Activated T-helper 17 cell treated with anti-CD3 and anti-CD28 coated beads, Interleukin-2, amount 50 U/mL, for 72 hours (primary cell): ENCODE measurements at places on chromosomes 12 and 14. TPM values are rescaled to one million over a fixed set of nuclear protein-coding genes. Genes with fewer than 3 reads are reported as not detected.

GRCh38 chr14:103881268-103882201, 34.2 kb upstream of the PPP1R13B start:
- ATAC-seq = no peak
- no peaks in the 10 kb centered on the region for H3K36me3 ChIP-seq

- H3K4me3 ChIP-seq = peak overlapping the region; percentile 74
- peaks cover 35% of the 10 kb centered on the region for H3K36me3 ChIP-seq
- H3K27ac ChIP-seq = peak overlapping the region; percentile 22
- H3K4me1 ChIP-seq = no peaks in the 10 kb centered on the region
- H3K27me3 ChIP-seq = no peaks in the 10 kb centered on the region
- ATAC-seq = peak; percentile 68
These were observed 178.5 kb upstream of the OR4E1 start for GRCh38 chr14:21852061-21852664.

DNA sequence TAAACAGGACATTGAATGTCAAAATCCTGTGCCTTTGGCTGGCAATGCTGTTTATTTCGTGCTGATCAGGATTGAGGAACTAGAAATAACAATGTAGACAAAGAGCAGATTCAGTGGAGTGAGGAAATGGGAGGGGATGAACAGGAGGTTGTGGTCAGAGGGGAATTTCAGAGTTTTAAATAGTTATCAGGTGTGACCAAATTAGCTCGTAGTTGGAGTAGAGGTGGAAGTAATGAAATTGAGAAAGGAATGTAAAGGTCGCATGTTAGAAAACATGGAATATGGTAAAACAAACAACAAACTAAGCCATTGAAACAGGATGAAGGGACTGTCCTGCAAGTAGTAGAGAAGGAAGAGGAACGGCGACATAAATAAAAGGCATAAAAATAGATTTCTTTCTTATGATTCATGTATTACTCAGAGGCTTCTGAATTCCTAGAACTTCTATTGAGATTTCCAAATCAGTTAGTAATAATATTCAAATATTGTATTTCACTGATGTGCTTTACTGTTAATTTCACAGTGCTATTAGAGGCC, 9.5 kb upstream of the SAV1 start:
- no peaks in the 10 kb centered on the region for H3K27me3 ChIP-seq
- peaks cover 15% of the 10 kb centered on the region for H3K4me1 ChIP-seq
- H3K27ac ChIP-seq = peak overlapping the region; percentile 26
- peak overlapping the region; percentile 51 for H3K4me3 ChIP-seq

- H3K27ac ChIP-seq = no peak overlapping the region
- H3K4me3 ChIP-seq = no peak overlapping the region
- no peak for ATAC-seq
- peaks cover 3% of the 10 kb centered on the region for H3K27me3 ChIP-seq
- no peaks in the 10 kb centered on the region for H3K4me1 ChIP-seq
These were observed 54.7 kb downstream of the FGD4 start for GRCh38 chr12:32454075-32454474.

- no peaks in the 10 kb centered on the region for H3K4me1 ChIP-seq
- H3K4me3 ChIP-seq = no peak overlapping the region
- ATAC-seq = no peak
- peaks cover 14% of the 10 kb centered on the region for H3K27me3 ChIP-seq
These were observed 141.7 kb downstream of the RIMBP2 start for GRCh38 chr12:130574402-130574801.

DNA sequence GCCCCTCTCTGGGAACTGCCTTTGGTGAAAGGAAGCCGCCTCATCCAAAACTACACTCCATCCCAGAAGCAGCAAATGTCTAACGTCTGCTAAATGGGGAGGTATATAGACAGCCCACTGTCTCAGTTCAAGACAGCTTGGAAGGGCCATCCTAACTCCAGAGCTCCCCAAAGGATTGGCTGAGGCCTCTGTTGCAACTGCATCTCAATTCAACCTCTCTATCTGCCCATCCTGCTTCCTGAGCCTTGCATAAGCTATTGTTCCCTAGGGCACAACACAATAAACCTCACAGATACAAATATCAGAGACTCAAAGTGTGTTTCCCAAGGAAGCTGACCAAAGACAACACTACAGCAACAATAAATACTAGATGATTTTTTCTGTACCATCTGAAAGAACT, 495.2 kb upstream of the SOX5 start:
- ATAC-seq = no peak
- no peaks in the 10 kb centered on the region for H3K4me1 ChIP-seq
- H3K27me3 ChIP-seq = peaks cover 3% of the 10 kb centered on the region
- no peak overlapping the region for H3K27ac ChIP-seq

DNA sequence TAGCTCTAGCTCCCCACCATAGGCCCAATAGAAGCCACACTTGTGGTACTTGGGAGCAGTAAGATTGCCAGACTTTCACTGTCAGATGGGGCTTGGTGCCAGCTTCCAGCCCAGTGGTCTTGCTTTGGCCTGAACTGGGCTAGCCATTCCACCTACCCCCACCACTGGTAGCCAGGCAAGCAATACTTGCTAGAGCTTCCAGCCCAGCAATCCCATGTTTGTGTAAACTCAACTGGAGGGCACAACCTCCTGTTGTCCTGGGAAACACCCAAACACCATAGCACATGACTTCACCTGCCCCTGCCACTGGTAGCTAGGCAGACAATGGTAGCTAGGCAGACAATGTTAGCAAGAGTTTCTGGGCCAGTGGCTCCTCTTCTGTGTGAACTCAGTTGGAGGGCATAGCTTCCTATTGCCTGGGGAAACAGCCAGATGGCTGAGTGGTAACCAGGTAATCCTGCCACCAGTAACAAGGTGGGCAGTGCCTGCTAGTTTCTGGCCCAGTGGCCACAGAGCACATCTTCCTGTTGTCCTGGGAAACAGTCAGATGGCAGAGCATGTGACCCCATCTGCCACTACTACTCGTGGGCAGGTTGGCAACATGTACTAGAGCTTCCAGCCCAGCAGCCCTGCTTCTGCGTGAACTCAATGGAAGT, 5.6 kb upstream of the OR6C76 start:
- ATAC-seq = no peak
- H3K4me1 ChIP-seq = no peaks in the 10 kb centered on the region
- H3K4me3 ChIP-seq = no peak overlapping the region
- H3K27ac ChIP-seq = no peak overlapping the region
- H3K36me3 ChIP-seq = no peaks in the 10 kb centered on the region

GRCh38 chr12:5916785-5917290, 28.2 kb downstream of the ANO2 start:
- no peak overlapping the region for H3K27ac ChIP-seq
- H3K36me3 ChIP-seq = no peaks in the 10 kb centered on the region
- peaks cover 18% of the 10 kb centered on the region for H3K27me3 ChIP-seq

DNA sequence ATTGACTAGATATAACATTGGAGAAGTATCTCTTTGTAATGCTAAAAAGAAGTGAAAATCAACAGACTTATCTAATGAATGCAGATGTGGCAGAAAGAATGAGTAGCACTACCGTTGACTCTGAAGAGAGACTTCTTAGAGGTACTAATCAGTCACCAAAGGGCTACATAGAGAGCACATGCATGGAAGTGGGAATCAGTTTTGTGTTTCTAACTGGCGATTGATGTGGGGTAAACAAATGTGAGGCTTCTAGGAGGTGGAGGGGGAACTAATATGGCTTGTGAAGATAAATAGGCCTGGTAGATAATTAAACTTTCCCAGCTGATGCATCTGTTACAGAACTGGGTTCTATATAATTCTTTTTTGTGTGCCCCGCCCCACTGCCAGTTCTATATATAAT, 10.5 kb downstream of the COCH start:
- no peaks in the 10 kb centered on the region for H3K27me3 ChIP-seq
- no peak overlapping the region for H3K4me3 ChIP-seq
- H3K27ac ChIP-seq = no peak overlapping the region
- H3K36me3 ChIP-seq = no peaks in the 10 kb centered on the region
- H3K4me1 ChIP-seq = no peaks in the 10 kb centered on the region

DNA sequence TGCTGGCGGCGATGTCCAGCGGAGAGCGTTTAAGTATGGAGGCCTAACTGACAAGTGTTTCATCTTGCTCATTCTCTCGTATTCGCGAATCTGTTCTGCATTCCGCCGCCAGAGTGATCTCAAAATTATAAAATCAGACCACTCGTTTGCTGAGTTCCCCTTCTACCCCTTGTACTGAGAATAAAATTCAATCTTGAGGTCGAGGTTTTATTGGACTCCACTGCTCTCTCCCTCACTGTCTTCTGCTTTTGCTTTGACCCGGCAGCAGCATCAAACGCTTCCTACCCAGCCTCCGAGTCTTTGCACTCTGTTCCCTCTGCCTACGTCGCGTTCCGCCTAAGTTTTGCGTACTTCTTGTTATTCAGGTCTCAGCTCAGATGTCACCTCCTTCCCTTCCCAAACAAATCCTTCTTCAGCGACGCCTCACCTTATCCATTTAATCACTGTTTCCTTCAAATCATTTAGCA, 462 bp downstream of the KNTC1 start:
- H3K4me1 ChIP-seq = peaks cover 11% of the 10 kb centered on the region
- H3K36me3 ChIP-seq = no peaks in the 10 kb centered on the region
- no peak overlapping the region for H3K4me3 ChIP-seq
- H3K27me3 ChIP-seq = no peaks in the 10 kb centered on the region
- H3K27ac ChIP-seq = no peak overlapping the region
- ATAC-seq = no peak

DNA sequence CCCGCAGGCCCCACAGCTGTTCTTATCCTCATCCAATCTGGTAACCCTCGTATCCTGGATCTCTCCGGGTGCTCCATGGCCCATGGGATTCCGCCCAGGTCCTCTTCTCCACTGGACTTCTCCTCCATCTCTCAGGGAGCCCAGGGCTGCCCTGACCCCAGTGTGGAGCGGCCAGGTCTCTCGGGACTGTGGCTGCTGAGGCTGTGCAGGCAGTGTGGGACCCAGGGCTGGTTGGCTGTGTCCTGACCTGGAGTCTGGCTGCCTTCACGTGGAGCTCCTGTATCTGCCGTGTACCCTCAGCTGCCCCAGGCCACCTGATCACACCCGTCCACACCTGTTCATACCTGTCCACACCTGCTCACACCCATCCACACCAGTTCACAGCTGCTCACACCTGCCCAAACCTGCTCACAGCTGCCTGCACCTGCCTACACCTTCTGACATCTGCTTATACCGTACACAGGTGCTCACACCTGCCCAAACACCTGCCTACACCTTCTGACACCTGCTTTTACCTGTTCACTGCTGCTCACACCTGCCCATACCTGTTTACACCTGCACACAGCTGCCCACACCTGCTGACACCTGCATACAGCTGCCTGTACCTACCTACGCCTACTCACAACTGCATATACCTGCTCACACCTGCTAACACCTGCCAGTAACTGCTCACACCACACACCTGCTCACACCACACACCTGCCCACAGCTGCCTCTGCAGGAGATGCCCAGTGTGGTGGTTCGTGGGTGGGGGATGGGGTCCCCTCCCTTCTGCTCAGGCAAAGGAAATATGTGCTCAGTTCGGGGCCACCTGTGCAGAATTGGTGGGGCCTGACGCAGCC, 92.2 kb downstream of the GALNT9 start:
- peaks cover 5% of the 10 kb centered on the region for H3K4me1 ChIP-seq
- no peak for ATAC-seq
- no peak overlapping the region for H3K27ac ChIP-seq

DNA sequence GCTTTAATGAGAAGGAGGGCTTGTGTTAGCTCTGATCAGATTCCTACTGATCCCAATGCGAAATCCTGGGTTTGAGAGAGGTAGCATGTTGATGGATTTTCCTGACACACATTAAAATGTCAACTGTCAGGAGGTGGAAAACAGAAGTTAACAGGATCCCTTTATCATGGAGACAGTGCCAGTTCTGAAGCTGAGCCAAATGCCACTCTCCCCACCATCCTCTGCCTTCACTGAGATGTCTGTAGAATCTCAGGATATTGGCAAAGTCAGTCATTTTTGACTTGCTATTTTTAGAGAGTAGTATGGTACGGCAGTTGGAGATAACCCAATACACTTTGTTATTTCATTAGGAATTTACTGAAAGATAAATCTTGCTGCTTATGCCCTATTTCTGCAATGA, 1816.2 kb upstream of the FLRT2 start:
- H3K4me3 ChIP-seq = no peak overlapping the region
- ATAC-seq = no peak
- no peak overlapping the region for H3K27ac ChIP-seq
- H3K36me3 ChIP-seq = no peaks in the 10 kb centered on the region
- H3K4me1 ChIP-seq = no peaks in the 10 kb centered on the region

- H3K27me3 ChIP-seq = no peaks in the 10 kb centered on the region
- peaks cover 51% of the 10 kb centered on the region for H3K36me3 ChIP-seq
- peak; percentile 87 for ATAC-seq
- H3K4me1 ChIP-seq = peaks cover 13% of the 10 kb centered on the region
- peak within 1 kb of the TSS; percentile 98 for H3K27ac ChIP-seq
These were observed at the start of gene TUBA1C for GRCh38 chr12:49264873-49265792. Gene TUBA1C (plus strand): TSS chr12:49265082. CDS start chr12:49265182, 100 bp downstream.

DNA sequence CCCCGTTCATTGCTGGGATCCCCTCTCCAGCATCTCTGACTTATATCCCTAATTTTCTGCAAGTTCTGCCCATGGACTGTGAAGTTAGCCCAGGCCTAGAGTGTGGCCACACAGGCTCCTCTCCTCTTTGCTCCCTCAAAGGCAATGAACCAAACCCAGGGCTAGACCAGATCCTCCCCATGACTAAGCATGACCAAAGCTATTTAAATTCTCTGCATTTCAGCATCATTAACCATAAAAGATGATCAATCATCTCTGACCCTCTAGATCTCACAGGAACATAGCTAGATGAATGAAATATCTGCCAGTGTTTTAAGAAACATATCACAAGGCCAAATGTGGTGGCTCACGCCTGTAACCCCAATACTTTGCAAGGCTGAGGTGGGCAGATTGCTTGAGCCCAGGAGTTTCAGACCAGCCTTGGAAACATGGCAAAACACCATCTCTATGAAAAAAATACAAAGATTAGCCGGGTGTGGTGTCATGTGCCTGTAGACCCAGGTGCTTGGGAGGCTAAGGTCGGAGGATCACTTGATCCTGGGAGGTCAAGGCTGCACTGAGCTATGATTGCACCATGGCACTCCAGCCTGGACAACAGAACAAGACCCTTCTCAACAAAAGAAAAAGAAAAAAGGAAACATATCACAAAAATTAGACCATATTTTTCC, 2.2 kb upstream of the KRT3 start:
- H3K4me3 ChIP-seq = no peak overlapping the region
- peaks cover 3% of the 10 kb centered on the region for H3K27me3 ChIP-seq
- H3K27ac ChIP-seq = no peak overlapping the region
- H3K36me3 ChIP-seq = no peaks in the 10 kb centered on the region

TUNAR gene
- not detected for total RNA-seq

IL23A gene
- total RNA-seq = 67.1 TPM

CELA1 gene
- not detected for total RNA-seq

CEBPE gene
- not detected for total RNA-seq

OR9K2 gene
- not detected for total RNA-seq

CDKN1B gene
- total RNA-seq = 41.1 TPM
